ENCODE measurements at places on chromosomes 5 and 9.

- DNase-seq: no peak
- H3K27me3 ChIP-seq: no peaks in the 10 kb centered on the region
- peaks cover 3% of the 10 kb centered on the region for H3K36me3 ChIP-seq
- no peak overlapping the region for H3K4me3 ChIP-seq
- peaks cover 40% of the 10 kb centered on the region for H3K4me1 ChIP-seq
Measured at GRCh38 chr5:113268232-113268631, 166.6 kb downstream of the TSSK1B start.

DNA sequence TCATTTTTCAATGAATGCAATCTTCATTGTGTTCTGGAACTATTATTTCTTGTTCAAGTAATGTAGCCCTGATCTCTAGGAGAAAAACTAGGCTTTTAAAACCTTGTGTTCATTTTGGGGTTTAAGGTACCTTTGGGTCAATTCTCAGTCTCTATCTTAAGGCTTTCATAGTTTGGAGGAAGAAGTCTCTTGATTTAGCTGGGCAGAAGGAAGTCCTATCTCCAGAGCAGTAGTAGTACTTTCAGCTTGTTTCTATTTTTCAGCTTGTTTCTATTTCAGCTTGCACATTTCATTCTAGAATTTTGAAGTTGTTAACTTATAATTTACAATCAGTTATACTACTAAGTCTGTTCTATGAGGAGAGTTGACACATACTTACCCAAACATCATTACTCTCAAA is 15.2 kb downstream of the CSNK1G3 start:
- H3K4me3 ChIP-seq: no peak overlapping the region
- DNase-seq: no peak
- peaks cover 1% of the 10 kb centered on the region for H3K36me3 ChIP-seq
- peaks cover 18% of the 10 kb centered on the region for H3K4me1 ChIP-seq

GRCh38 chr5:83517072-83517687 is 45.6 kb downstream of the VCAN start:
- H3K4me3 ChIP-seq: no peak overlapping the region
- peaks cover 39% of the 10 kb centered on the region for H3K36me3 ChIP-seq
- no peak overlapping the region for H3K27ac ChIP-seq
- no peak for DNase-seq
- H3K4me1 ChIP-seq: peaks cover 10% of the 10 kb centered on the region
- no peaks in the 10 kb centered on the region for H3K27me3 ChIP-seq

GRCh38 chr9:108621991-108622855 is 233.6 kb downstream of the ACTL7B start:
- H3K36me3 ChIP-seq: no peaks in the 10 kb centered on the region
- no peaks in the 10 kb centered on the region for H3K4me1 ChIP-seq
- no peak overlapping the region for H3K27ac ChIP-seq
- H3K4me3 ChIP-seq: no peak overlapping the region
- peaks cover 43% of the 10 kb centered on the region for H3K27me3 ChIP-seq

GRCh38 chr9:6237267-6237666 is 21.7 kb downstream of the IL33 start:
- no peak overlapping the region for H3K27ac ChIP-seq
- peaks cover 10% of the 10 kb centered on the region for H3K4me1 ChIP-seq
- H3K36me3 ChIP-seq: peaks cover 8% of the 10 kb centered on the region
- no peaks in the 10 kb centered on the region for H3K27me3 ChIP-seq
- no peak overlapping the region for H3K4me3 ChIP-seq

DNA sequence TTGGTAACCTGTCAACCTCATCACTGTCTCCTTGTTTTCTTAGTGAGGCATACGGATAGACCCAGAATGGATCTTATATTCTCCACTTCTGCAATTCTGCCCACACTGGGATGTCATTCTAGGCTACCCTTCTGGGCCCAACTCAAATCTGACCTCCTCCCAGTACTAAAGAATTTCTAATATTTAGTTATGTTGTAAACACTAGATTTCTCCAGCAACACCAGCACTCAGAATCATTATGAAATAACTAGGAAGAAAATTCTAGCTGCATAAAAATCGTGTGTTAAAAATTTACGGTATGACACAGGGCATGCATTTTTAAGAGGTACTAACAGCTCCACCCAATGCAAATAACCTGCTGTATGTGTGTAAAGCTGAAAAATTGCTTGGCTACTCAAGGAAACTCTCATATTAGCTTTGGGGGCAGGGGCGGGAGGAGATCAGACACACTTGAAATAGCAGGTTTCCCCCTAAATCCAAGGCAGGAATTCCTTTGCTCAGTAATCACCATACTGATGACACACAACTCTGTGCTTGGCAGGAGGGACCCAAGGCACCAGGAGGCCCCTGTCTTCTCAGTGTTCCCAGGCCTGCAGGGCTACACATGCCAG is 27.3 kb downstream of the MACROH2A1 start:
- no peaks in the 10 kb centered on the region for H3K27me3 ChIP-seq
- H3K27ac ChIP-seq: peak overlapping the region; percentile 22
- H3K4me1 ChIP-seq: peaks cover 25% of the 10 kb centered on the region

- peaks cover 24% of the 10 kb centered on the region for H3K4me1 ChIP-seq
- DNase-seq: no peak
- H3K27ac ChIP-seq: no peak overlapping the region
Measured at GRCh38 chr5:124604419-124604818, 142.0 kb downstream of the ZNF608 start.

DNA sequence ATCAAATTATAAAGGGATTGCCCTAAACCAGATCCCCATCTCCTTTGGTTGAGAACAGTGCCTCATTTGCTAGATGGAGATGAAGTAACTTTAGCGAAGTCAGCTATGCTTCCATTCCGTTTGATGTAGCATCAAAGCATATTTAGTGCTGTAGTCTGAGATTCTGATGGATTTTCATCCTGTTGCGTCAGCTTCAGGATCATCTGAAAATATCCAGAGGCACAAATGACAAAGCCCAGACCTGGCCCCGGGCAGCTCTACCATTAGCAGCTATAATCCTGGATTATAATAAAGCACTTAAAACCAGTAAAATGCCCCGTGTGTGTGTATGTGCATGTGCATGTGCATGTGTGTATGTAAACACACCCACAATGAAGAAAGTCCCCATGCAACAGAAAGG is 44.7 kb downstream of the ERAP1 start:
- no peak for DNase-seq
- peaks cover 15% of the 10 kb centered on the region for H3K4me1 ChIP-seq
- no peaks in the 10 kb centered on the region for H3K27me3 ChIP-seq
- no peak overlapping the region for H3K4me3 ChIP-seq
- peaks cover 15% of the 10 kb centered on the region for H3K36me3 ChIP-seq

DNA sequence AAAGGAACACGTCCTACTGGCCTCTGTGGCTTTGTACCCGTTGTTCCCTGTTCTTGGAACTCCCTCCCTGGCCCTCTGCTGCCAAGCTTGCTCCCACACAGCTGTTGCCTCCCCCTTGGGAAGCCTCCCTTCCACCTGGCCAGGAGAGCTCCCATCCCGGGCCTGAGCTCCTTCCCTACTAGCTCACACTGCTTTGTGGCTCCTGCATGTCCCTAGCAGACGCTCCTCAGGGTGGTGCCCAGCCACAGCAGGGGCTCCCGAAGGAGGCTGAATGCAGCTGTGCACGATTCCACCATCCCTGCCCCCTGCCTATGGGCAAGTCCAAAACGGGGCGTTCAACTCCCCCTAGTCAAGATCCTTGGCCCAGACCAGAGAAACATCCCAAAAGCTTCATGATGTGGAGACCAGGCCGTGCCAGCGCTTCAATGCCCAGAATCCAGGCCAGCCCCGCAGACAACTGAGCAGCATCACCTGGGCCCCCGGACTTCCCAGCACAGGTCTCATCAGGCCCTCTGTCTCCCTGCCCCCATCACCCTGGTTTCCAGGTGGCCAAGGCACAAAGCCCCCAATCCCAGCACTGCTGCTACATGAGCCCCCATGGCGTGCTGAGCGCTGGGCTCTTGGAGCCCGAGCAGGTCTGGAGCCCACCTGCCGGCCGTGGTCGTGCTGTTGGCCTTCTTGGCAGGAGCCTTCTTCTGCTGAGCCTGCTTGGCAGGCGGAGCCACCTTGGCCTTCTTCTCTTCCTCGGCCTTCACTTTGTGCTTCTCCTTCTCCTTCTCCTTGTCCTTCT is 14.3 kb downstream of the BRD3OS start:
- H3K4me1 ChIP-seq: peaks cover 4% of the 10 kb centered on the region
- no peak overlapping the region for H3K27ac ChIP-seq
- H3K27me3 ChIP-seq: no peaks in the 10 kb centered on the region
- H3K36me3 ChIP-seq: peaks cover 64% of the 10 kb centered on the region

- H3K4me3 ChIP-seq: peak within 1 kb of the TSS; percentile 80
- no peak within 1 kb of the TSS for H3K27ac ChIP-seq
- peaks cover 4% of the 10 kb centered on the region for H3K4me1 ChIP-seq
- H3K36me3 ChIP-seq: no peaks in the 10 kb centered on the region
Measured at GRCh38 chr5:138138949-138139780, at the start of gene NME5. TSS of gene NME5 (minus strand) at chr5:138139428. CDS start at chr5:138138780, 648 bp downstream.

DNA sequence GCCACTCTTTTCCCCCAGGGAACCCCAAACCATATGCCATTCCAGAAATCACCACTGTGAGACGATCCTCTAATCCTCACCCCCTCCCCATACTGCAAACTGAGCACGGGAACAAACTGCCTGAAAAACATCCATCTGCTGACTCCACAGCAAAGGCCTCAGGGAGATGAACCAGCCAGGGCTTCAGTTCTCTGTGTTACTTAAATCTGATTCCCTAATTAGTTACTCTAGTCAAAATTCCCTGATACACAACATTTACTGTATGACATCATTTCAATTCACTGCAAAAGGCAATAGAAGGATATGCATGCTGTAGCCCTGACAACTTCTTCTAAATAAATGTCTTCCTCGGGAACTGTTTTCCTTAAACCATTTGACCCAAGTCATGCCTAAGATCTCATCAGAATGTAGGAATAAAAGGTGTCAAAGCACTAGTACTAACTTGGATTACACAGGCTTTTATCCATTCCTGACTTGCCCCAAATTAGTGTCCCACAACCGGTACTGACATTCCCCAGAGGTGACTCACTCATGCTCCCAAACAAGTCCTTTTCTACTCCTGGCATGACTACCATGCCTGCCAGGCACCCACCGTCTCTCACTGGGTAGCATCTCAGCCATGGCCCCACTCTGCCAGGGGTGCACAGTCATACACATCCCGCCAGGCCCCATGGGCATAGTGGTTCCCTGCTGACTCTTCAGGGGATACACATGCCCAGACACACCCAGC is 35.0 kb downstream of the MTX3 start:
- H3K27me3 ChIP-seq: no peaks in the 10 kb centered on the region
- H3K36me3 ChIP-seq: no peaks in the 10 kb centered on the region
- no peak overlapping the region for H3K4me3 ChIP-seq
- H3K4me1 ChIP-seq: peaks cover 9% of the 10 kb centered on the region

GRCh38 chr5:90488791-90489190 is 14.1 kb downstream of the POLR3G start:
- no peaks in the 10 kb centered on the region for H3K36me3 ChIP-seq
- no peak for DNase-seq
- H3K4me1 ChIP-seq: peaks cover 8% of the 10 kb centered on the region
- no peak overlapping the region for H3K27ac ChIP-seq
- H3K4me3 ChIP-seq: no peak overlapping the region
- H3K27me3 ChIP-seq: no peaks in the 10 kb centered on the region

GRCh38 chr5:177312649-177313181 is 1.0 kb upstream of the MXD3 start:
- peak overlapping the region; percentile 79 for H3K4me3 ChIP-seq
- peaks cover 1% of the 10 kb centered on the region for H3K36me3 ChIP-seq
- H3K4me1 ChIP-seq: peaks cover 17% of the 10 kb centered on the region
- DNase-seq: no peak

DNA sequence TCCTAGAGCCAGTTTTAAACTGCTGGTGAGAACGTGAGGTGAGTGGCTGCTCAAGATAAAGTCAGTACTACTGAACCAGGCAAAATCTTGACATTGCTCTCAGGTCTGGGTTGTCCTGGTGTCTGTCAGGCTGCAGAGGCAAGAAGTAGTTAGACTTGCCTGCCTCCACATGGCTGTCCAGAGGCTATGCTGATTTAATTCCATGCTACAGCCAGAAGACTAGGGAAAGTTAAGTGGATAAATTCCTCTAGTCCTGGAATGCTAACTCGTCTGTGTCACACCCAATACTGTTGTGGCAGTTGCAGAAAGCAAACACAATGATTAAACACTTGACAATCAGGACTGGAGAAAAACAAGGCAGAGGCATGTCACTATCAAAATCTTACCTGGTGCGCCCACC is 118.9 kb downstream of the ACER2 start:
- no peak overlapping the region for H3K27ac ChIP-seq
- H3K4me3 ChIP-seq: no peak overlapping the region
- H3K4me1 ChIP-seq: no peaks in the 10 kb centered on the region

GRCh38 chr9:37243588-37244345 is 123.4 kb downstream of the ZCCHC7 start:
- DNase-seq: no peak
- H3K36me3 ChIP-seq: no peaks in the 10 kb centered on the region
- H3K27ac ChIP-seq: no peak overlapping the region

- H3K27ac ChIP-seq: no peak overlapping the region
- H3K4me3 ChIP-seq: no peak overlapping the region
- DNase-seq: no peak
- no peaks in the 10 kb centered on the region for H3K4me1 ChIP-seq
Measured at GRCh38 chr9:30349526-30350513, 2034.6 kb upstream of the ACO1 start.

- no peaks in the 10 kb centered on the region for H3K36me3 ChIP-seq
- peak overlapping the region; percentile 62 for H3K27ac ChIP-seq
- H3K4me1 ChIP-seq: peaks cover 19% of the 10 kb centered on the region
- peaks cover 11% of the 10 kb centered on the region for H3K27me3 ChIP-seq
- DNase-seq: no peak
Measured at GRCh38 chr5:156411185-156411613, 84.2 kb downstream of the SGCD start.
